ENCODE measurements at places on chromosomes 11 and 22. TPM values are rescaled to one million over a fixed set of nuclear protein-coding genes. Genes with fewer than 3 reads are reported as not detected.

DNA sequence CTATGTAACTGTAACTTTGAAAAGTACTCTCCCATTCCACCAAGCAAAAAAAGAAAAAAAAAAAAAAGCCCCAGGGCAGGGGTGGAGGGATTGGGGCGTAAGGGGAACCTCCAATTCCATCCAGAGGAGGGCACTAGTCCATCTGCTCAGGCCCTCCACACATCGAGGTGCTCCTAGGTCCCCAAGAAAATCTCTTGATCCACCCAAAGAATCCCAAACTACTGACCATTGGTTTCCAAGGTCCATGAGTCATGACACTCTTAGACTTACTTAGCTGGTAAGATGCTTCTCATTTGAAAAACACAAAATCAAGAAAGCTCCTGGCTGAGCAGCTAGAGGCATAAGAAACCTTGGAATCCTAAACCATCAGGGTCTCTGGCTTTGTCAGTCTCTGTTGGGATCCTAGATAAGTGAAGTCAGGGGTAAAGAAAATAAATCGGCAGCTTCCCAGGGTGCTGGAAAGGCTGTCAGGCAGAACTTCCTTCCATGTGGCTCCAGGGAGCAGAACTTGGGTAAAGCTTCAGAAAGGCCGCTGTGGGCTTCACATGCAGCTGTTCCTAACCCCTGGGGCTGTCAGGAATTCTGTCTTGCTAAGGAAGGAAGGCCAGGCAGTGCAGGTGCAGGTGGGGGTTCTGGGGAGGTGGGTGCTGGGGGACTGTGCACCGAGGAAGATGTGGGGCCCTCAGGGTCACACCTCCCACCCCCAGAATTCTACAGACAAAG is 49.4 kb upstream of the ADA2 start:
- H3K4me3 ChIP-seq, result no peak overlapping the region
- no peak for DNase-seq
- H3K27ac ChIP-seq, result no peak overlapping the region
- H3K36me3 ChIP-seq, result no peaks in the 10 kb centered on the region
- no peaks in the 10 kb centered on the region for H3K27me3 ChIP-seq
- H3K4me1 ChIP-seq, result no peaks in the 10 kb centered on the region

DNA sequence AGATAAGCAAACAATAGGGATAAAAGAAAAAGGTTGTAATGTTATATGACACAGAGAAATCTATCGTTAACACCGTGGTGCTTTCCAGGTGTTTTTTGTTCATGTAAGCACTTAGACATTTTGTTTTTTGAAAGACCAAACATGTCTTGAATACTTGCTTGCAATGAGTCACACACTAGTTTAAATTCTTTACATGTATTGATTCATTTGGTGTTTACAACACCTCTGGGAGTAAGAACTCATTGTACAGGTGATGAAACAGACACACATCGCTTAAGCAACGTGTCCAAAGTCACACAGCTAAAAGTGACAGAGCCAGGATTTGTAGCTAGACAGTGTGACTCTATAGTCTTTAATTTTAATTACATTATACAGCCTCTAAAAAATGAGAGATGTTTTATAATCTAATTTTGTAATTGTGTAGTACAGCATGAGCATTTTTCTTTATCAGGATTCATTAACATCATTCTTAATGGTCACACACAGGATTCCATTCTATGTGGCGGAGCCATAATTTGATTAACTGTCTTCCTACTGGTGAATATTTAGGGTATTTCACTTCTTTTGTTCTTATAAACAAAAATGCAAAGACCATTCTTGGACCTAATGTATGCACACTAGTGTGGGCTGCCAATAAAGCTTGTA is 148.8 kb downstream of the DBX1 start:
- H3K27ac ChIP-seq, result no peak overlapping the region
- no peak for DNase-seq
- H3K4me1 ChIP-seq, result peaks cover 7% of the 10 kb centered on the region
- no peak overlapping the region for H3K4me3 ChIP-seq

GRCh38 chr11:106418791-106419190 is 341.3 kb downstream of the AASDHPPT start:
- H3K27me3 ChIP-seq, result no peaks in the 10 kb centered on the region
- H3K4me3 ChIP-seq, result no peak overlapping the region
- no peaks in the 10 kb centered on the region for H3K4me1 ChIP-seq
- no peak overlapping the region for H3K27ac ChIP-seq
- no peak for DNase-seq
- no peaks in the 10 kb centered on the region for H3K36me3 ChIP-seq

DNA sequence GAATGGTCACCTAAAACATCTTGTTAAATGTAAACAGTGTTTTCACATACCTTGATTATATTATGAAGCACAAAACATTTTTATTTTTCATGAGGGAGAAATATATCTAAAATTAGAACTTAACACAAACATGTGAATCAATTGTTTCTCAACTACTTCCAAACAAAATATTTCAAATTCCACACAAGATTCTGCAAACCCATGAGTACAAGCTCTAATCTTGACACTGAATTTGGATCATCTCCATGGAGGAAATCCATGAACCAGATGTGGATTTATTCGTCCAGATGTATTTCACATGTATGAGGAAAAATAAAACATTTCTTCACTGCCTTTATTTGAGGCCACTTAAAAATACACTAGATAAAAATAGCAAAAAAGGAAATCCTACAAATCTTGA is 184.2 kb downstream of the SBF2 start:
- H3K27me3 ChIP-seq, result no peaks in the 10 kb centered on the region
- peak overlapping the region; percentile 13 for H3K27ac ChIP-seq
- H3K4me1 ChIP-seq, result no peaks in the 10 kb centered on the region
- no peaks in the 10 kb centered on the region for H3K36me3 ChIP-seq
- DNase-seq, result no peak
- H3K4me3 ChIP-seq, result no peak overlapping the region

GRCh38 chr11:75369560-75370255 is 18.2 kb upstream of the ARRB1 start:
- H3K4me3 ChIP-seq, result no peak overlapping the region
- no peaks in the 10 kb centered on the region for H3K27me3 ChIP-seq
- no peak for DNase-seq

The C22orf39 gene
- total RNA-seq, result 58.5 TPM

DNA sequence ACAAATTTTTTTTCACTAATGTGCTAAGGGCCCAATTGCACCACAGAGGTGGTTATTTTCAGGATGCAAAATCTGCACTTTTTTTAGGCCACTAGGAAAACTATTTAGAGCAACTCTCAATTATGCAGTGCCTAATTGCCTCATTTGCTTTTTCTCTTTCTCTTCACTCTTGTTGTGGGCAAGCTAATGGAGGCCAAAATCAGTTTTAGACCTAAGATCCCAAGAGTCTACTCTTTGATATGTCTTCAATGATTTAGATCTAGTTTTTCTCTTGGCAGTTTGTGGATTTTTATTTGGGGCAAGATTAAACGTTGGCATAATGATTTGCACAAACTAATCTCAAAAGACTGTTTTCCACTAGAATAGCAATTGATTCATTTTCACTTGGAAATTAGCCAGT is 1996.9 kb downstream of the LRRC4C start:
- H3K27ac ChIP-seq, result no peak overlapping the region
- H3K27me3 ChIP-seq, result no peaks in the 10 kb centered on the region
- H3K4me3 ChIP-seq, result no peak overlapping the region
- no peaks in the 10 kb centered on the region for H3K36me3 ChIP-seq

- H3K27me3 ChIP-seq, result no peaks in the 10 kb centered on the region
- H3K4me1 ChIP-seq, result no peaks in the 10 kb centered on the region
- H3K4me3 ChIP-seq, result no peak overlapping the region
- H3K36me3 ChIP-seq, result no peaks in the 10 kb centered on the region
- no peak for DNase-seq
- no peak overlapping the region for H3K27ac ChIP-seq
Observed at GRCh38 chr11:79206951-79207350, 233.9 kb downstream of the TENM4 start.

DNA sequence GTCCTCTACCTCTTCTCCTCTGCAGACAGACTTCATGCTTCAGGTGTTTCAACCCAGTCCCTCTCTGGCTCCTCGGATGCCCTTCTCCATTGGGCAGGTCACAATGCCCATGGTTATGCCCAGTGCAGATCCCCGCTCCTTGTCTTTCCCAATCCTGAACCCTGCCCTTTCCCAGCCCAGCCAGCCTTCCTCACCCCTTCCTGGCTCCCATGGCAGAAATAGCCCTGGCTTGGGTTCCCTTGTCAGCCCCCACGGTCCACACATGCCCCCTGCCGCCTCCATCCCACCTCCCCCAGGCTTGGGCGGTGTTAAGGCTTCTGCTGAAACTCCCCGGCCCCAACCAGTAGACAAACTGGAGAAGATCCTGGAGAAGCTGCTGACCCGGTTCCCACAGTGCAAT is 9.3 kb upstream of the BACE1-AS start:
- DNase-seq, result no peak
- H3K4me3 ChIP-seq, result no peak overlapping the region
- no peak overlapping the region for H3K27ac ChIP-seq
- H3K36me3 ChIP-seq, result peaks cover 33% of the 10 kb centered on the region
- H3K4me1 ChIP-seq, result no peaks in the 10 kb centered on the region
- no peaks in the 10 kb centered on the region for H3K27me3 ChIP-seq

DNA sequence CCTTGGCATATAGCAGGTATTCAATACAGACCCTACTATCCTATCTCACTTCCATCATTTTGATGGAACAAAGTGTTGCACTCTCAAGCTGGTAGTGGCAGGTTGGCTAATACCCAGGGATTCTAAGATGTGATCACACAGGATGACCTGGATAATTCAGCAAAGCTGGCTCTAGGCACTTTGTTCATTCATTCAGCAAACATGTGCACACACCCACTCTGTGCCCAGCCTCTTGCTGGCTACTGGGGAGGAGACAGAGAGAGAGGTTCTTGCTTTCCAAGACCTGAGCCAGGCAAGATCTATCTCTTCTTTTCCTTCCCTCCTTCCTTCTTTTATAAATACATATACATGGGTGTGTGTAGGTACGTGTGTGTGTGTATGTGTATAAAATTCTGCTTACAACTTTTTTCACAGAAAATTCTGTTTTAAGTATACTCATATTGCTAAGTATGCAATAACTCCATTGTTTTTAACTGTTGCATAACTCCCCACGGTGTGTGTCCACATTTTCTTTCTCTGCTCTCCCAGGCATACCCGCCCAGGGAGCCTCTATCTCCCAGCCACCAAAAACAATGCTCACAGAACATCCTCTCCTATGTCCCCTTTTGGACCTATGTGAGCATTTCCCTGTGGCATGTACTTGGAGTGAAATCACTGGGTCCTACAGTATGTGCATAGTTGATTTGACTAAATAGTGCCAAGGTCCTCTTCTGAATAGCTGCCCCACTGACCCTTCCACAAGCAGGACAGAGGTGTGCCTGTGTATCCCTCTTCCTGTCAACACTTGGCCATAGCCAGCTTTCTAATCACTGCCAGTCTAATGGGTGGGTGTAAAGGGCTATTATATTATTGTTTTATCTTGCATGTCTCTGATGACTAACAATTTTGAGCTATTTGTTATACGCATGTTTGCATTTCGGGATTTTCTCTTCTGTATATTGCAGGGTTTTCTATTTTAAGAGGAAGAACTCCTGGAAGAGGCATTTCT is 27.5 kb downstream of the CLPB start:
- H3K27ac ChIP-seq, result no peak overlapping the region
- peaks cover 9% of the 10 kb centered on the region for H3K36me3 ChIP-seq
- no peaks in the 10 kb centered on the region for H3K4me1 ChIP-seq
- H3K4me3 ChIP-seq, result no peak overlapping the region
- no peak for DNase-seq
- no peaks in the 10 kb centered on the region for H3K27me3 ChIP-seq
